Nucleus accumbens (tissue), 56 donors: ENCODE measurements at places on chromosomes 6 and 20.

GRCh38 chr6:15623276-15624116 lies 39.3 kb downstream of the DTNBP1 start:
- no peak for DNase-seq

GRCh38 chr6:137829641-137830083 lies 37.4 kb upstream of the TNFAIP3 start:
- DNase-seq, result no peak

DNA sequence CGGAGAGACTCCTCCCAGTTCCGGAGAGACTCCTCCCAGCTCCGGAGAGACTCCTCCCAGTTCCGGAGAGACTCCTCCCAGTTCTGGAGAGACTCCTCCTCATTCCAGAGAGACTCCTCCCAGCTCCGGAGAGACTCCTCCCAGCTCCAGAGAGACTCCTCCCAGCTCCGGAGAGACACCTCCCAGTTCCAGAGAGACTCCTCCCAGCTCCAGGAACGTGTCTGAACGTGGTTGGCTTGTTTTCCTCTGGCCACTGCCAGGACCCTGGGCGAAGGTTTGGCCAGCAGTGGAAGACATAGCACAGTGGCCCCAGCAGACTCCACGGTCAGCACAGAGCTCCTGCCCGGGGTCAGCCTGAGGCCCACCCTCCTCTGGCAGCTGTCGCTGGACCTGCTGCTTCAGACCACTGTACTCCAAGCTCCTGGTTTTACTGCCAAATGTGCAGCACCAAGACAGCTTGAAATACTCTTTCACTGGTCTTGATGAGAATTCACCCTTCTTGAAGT lies 122.3 kb upstream of the AFDN start:
- DNase-seq, result no peak

- no peak for DNase-seq
Measured at GRCh38 chr6:130958468-130958867, 104.6 kb downstream of the EPB41L2 start.

- DNase-seq, result no peak
Measured at GRCh38 chr20:22795871-22796270, 211.5 kb upstream of the FOXA2 start.

- DNase-seq, result no peak
Measured at GRCh38 chr6:100415768-100416167, 49.0 kb downstream of the SIM1 start.

DNA sequence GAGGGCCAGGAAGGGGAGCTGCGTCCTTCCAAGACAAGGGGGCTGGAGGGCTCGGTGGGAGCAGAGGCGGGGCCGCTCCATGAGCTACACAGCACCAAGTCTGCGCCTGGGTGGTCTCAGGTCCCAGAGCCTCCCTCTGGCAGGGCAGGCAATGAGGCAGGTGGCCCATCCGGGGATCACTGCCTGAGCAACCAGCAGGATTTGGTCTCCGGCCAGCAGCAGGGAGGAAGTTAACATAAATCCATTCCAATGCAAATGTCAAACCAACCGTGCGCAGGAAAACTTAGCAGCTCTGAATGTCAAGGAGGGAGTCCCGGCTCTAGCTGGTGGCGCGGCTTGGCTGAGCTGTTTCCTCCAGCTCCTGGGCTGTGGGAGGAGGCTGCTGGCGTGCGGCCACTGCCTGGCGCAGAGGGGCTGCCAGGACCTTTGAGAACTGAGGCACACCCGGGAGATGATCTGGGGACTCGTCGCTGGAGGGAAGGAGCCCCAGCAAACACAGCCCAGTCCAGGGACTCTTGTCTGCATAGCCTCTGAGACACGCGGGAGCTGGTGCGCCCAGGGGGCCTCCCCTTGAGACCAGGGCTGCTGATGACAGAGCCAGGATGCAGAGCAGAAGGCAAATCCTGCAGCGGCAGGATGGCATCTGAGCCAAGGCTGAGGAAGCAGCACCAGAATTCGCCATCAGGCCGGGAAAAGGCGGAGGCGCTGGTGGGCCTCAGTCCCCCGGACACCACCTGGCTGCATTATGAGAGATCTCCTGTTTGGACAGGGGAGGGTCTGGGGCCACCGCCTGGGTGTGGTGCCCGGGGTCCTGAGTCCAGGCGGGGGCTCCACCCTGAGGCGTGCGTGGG lies 33.1 kb upstream of the CHRNA4 start:
- no peak for DNase-seq

- no peak for DNase-seq
Measured at GRCh38 chr6:13009031-13009430, 292.5 kb downstream of the PHACTR1 start.

DNA sequence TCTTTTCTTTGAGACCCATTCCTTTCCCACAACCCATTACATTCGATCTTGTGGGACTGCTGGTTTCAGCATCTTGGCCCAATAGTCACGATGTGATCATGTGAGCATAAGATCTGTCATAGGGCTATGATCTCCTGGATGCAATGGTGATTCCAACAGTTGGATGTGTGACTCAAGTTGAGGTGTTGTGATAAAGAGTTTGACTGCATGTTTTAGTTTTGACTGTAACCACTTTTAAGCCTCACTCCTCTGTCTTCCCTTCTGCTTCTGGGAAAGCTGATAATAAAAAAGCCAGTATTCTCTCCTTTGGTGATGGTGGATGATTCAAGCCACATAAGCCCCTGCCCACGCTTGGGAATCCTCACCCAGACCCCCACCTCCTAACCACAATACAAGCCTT lies 117.0 kb upstream of the ASCC3 start:
- no peak for DNase-seq

- no peak for DNase-seq
Measured at GRCh38 chr6:5930143-5930770, 76.5 kb downstream of the NRN1 start.

DNA sequence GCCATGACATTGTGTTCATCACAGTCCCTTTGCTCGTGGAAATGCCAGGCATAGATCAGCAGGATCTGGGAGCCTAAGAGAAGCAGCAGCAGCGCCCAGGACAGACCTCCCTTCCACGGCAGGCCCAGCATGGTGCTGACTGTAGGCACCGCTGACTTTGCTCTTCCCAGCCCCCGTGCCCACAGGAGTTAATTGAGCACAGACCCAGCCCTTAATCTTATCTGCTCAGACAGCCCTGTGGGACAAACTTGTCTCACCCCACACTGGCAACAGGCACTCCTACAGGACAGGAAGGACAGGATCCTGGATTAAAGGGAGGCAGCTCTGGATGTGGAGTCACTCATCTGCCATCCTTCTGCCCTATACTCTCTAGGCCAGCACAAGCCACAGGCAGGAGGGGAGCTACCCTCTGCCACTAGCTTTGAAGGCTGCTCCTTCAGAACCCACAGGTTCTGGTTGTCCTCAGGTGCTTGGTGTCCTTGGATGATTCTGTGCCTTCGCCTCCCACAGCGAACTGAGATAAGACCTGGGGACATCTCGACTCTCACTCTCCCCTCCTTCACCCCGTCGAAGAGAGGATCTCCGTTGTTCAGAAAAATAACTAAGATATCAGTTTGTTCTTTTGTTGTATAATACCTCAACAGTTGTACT lies at the start of gene CST9L:
CST9L (minus strand) TSS at position 165 of the 651 bp plus-strand sequence; CDS start at position 131, 34 bp downstream.
- DNase-seq, result no peak

GRCh38 chr6:158832026-158832425 lies 12.9 kb upstream of the EZR start:
- DNase-seq, result no peak

- no peak for DNase-seq
Measured at GRCh38 chr6:168098431-168098861, 19.4 kb upstream of the FRMD1 start.

GRCh38 chr6:42100029-42100901 lies 42.2 kb downstream of the C6orf132 start:
- DNase-seq, result no peak

DNA sequence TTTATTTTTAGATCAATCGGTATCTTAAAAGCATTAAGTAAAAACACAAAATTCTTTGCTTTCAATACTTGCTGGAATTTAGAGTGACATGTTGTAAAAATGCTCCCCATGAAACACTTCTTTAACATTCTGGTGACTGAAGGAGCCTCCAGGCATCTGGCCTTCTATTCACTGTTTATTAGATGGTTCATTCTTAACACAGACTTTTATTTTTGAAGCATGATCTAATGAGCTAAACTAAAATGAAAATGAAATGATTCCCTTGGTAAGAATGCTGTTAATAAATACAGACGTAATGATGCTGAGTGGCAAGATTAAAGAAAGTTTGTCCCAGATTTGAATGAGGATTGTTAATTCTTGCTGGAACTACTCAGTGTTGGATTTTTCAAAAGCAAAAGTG lies 698.4 kb downstream of the TENT5A start:
- DNase-seq, result no peak

GRCh38 chr6:128822271-128822670 lies 60.7 kb upstream of the LAMA2 start:
- DNase-seq, result no peak

DNA sequence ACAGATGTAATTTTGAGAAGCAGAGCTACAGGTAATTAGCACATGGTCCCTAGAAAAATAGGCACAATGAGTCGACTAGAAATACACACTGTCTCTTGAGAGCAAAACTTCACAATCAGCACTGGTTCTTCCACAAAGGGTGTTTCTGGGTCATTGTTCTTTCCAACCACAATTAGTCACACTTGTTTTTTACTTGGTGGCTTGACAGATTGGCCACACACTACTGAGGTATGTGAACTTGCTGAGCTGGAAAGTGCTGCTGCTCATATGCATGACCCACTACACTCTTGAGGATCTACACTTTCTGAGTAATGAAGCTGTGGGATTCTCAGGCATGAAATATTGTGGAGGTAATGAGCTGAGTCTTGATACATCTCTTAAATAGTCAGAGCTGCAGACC lies 347.7 kb downstream of the BCKDHB start:
- no peak for DNase-seq

DNA sequence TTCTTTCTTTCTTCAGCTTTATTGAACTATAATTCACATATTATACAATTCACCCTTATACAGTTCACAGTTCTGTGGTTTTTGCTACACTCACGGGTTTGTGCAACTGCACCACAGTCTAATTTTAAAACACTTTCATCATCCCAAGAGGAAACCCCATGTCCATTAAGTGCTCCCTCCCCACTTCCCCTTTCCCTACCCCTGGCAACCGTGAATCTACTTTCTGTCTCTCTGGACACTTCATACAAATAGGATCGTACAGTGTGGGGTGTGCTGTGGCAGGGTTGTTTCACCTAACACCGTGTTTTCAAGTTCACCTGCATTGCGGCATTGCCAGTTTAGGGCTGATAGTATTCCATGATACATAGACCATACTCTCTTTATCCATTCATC lies 118.8 kb downstream of the PHACTR3 start:
- no peak for DNase-seq

- DNase-seq, result no peak
Measured at GRCh38 chr6:123997223-123997622, 193.6 kb downstream of the NKAIN2 start.

DNA sequence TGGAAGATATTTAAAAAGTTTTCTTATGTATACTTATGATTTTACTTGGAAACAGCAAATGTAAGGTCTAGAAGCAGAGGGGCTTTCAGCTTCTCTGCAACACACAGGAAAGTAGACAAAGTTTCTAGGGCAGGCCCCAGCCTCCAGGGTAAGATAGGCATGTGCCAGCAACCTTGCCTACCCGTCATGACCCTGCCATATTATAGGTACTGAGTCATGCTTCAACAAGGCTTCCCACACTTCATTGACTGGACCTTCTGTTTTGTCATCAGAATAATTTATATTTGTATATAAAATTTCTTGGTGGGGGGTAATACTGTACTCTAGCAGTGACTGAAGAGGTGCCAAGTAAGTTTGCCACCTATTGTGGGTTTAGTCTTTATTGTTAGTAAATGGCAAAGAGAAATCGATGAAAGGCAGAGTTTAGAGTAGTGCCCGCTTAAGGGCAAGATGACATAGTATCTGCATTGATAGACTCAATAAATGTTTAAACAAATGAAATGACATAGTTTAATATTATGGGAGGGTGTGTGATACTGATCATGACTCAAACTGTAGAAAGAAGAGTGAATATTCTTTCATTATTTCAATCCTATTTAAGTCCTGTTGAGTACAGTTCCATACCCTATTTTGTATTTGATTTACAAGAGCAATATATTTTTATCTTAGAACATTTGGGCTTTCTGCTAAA lies 95.6 kb downstream of the JARID2 start:
- no peak for DNase-seq

GRCh38 chr6:7236306-7237209 lies 76.4 kb downstream of the SSR1 start:
- DNase-seq, result no peak

GRCh38 chr6:139508576-139508975 lies 134.1 kb upstream of the CITED2 start:
- no peak for DNase-seq

DNA sequence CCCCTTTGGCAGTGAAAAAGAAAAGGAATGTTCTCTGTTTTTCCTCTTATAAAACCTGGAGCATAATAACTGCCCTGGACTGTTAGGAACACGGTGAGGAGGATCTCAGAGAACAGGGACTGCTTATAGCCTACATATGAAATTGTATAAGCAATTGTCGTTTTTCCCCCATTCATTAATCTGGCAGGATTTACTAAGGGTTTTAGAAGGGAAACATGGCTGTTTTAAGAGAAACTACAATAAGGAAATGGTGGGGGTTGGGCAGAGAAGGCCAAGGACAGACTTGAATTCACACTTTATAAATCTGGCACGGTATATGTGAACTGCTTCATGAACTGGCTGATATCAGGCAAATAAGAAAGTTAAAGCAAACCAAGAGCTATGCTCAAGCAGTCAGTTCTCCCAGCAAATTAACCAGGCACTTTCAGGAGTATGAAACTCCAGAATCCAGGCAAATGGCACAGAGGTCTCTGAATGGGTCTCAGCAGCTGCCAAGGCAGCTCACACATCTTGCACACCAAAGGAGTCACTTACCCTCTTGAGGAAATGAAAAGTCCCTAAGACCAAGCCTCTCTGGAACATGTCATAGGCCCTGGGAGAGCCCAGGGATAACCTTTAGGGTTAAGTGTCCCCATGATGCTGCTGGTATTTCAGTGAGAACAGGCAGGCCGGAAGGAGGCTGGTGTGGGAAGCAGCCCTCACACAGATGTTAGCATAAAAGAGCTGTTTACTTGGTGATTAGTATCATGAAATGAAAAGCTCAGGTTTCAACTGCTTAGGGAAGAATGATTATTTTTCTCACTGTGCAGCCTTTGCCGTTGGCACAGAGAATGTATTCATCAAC lies 260.5 kb upstream of the MARCKS start:
- DNase-seq, result no peak

GRCh38 chr6:140604786-140605185 lies 1230.3 kb upstream of the CITED2 start:
- no peak for DNase-seq

- no peak for DNase-seq
Measured at GRCh38 chr6:36160147-36160760, 29.9 kb downstream of the MAPK13 start.

DNA sequence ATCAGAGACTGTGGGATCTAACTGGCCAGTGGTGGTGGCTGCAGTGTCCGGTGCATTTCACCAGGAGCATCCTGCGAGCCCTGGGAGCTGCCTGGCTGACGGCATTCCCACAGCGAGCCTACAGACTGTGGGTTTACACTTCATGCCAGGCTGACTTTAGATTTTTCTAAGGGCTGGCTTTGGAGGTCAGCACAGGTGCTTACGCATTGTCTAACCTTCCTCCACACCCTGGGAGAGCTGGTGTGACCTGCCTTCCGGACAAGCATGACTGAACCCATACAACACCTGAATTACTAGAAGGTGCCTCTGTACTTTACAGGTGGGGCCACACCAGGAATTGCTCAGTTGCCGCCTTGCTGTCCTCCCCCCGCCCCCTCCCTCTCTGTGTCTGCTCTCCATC lies 96.2 kb downstream of the RREB1 start:
- no peak for DNase-seq

- DNase-seq, result no peak
Measured at GRCh38 chr6:166567813-166568212, 18.7 kb downstream of the RAMACL start.
